Stimulated activated CD4-positive, alpha-beta T cell treated with anti-CD3 and anti-CD28 coated beads, Interleukin-4, amount 100 ng/mL, for 24 hours (primary cell): ENCODE measurements at places on chromosomes 11 and 22.

GRCh38 chr11:8329847-8330361 lies 66.2 kb upstream of the LMO1 start:
- DNase-seq: no peak

DNA sequence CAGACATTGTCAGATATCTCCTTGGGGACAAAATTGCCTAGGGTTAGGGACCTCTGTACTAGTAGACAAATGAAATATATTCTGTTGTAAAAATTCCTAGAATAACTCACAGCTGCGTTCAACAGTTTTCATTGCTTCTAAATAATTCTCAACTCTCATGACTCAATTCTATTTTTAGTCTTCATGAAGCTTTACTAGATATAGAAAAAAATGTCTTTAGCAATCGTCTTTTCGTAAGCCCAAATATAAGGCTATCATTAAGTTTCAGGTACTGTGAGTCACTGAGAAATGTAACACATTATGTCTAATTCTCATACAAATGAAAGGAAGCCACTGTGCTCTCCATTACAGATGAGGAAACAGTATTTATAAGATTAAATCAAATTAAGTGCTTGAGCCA lies 6.4 kb downstream of the MMP12 start:
- no peak for DNase-seq

DNA sequence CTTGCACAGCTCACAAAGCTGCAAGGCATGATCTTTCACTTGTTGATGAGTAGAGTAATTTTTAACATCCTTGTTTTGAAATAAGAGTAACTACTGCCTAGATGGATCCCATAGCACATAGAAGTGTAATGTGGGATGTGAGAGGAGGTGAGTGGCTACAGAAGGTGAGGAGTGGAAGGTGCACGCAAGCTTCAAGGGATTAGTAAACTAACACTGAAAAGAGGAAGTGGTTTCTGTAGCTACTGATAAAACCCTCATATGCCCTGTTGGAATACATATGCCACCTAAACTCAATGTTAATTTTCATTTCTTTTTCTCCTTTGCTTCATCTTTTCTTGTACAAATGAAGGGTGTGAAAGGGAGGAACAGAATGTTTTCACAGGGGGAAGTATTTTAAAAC lies 22.0 kb upstream of the CTSC start:
- no peak for DNase-seq

GRCh38 chr11:86136538-86136937 lies 67.7 kb upstream of the PICALM start:
- no peak for DNase-seq

DNA sequence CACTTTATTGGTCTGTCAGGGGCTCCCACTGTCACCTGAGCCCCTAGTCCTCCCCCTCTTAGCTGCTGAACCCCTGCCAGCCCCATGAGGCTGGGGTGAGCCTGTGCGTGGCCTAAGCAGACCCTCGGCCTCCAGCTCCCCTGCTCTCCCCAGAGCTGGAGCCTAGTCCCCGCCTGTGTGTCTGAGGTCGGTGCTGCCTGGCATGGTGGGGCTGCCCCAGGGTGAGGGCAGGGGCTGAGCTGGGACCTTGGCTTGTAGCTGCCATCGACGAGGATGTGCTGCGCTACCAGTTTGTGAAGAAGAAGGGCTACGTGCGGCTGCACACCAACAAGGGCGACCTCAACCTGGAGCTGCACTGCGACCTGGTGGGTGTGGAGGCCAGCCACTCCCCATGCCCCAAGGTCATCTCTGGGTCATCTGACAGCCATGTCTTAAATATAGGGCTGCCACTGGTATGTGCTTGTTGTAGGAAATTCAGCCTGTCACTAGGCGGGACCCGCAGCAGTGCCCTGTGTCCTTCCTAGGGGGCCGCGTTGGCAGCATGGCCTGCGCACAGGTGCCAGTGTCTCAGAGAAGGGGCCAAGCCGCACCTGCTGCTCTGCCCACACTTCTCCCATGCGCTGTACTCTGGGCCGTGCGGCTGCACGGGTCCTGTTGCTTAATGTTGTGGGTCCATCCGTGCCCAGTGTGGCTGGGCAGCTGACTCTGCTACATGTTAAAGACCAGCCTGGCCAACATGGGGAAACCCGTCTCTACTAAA lies 21.0 kb downstream of the PPIL2 start:
- no peak for DNase-seq

GRCh38 chr11:78925387-78925786 lies 350.7 kb upstream of the NARS2 start:
- DNase-seq: no peak

DNA sequence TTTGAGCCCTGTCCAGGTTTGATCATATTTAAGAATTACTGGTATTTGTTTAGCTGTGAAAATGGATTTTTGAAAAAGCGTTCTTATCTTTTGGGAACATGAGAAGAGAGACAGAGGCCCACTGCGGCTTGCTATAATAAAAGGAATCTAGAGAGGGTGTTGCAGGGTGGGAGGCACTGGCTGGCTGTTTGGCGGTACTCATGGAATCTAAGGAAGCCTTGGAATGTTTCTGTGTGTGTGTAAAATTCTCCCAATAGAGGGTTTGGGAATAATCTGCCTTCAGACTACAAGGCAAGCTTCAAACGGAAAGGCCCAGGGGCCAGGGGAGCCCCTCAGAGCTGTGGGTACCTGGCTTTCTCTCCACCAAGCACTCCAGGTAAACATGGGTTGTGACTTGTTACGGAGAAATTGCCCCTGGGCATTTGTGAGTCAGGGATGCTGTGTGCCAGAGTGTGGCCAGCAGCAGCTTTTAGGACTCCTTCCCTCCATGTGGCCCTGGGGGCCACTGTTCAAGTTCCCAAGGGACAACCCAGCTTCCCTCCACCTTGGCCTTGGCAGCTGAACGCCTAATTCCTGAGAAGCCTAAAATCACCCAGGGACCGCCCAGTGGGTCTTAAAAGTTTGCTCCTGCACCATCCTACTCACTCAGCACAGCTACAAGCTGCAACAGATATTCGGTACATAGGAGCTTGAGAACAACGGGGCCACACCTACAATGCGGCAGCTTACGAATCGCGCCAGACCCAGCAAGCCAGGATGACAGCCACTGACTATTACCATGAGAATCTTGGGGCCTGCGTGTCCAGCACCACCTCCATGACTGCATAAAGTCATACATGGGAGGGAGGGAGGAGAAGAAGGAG lies 14.1 kb upstream of the SYT8 start:
- no peak for DNase-seq
